SW 1271 (cell line): ENCODE measurements at places on chromosomes 4 and X.

DNA sequence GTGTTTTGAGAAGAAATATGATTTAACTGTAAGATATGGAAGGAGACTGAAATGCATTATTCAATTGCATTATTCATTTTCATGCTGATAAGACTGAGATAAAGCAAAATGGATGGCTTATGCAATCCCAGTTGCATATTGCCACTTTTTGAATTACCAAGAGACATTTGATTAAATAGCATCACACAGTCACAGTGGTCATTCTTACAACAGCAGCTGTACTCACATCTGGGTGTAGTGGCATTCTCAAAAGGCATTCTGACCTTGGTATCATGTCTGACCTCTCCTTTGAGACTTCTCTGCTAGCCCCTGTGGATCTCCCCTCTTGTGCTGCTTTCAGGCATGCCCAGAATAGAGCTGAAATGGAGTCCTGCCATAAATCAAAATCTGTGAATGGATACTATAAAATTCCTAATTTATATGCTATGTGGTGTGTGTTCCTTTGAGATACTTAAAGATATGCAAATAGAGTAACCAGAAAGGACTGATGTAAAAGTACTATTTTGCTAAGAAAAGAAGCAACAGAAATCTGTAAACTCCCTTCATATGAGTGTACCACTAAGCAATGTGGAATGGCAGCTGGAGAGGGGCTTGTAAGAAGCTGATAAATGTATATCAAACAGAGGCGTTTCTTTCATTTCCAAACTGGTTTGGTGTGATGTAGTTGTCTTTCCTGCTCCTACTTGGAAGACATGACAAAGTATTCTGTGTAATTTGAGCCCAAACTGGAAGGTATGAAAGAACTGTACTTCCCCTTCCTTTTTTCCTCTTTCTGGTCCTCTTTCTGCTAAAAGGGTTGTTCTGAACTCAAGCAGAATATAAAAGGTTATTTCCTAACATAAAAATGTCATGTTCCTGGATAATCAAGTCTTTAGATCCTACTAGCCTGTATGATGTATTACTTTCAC, 25.4 kb upstream of the METAP1 start:
- DNase-seq: no peak

DNA sequence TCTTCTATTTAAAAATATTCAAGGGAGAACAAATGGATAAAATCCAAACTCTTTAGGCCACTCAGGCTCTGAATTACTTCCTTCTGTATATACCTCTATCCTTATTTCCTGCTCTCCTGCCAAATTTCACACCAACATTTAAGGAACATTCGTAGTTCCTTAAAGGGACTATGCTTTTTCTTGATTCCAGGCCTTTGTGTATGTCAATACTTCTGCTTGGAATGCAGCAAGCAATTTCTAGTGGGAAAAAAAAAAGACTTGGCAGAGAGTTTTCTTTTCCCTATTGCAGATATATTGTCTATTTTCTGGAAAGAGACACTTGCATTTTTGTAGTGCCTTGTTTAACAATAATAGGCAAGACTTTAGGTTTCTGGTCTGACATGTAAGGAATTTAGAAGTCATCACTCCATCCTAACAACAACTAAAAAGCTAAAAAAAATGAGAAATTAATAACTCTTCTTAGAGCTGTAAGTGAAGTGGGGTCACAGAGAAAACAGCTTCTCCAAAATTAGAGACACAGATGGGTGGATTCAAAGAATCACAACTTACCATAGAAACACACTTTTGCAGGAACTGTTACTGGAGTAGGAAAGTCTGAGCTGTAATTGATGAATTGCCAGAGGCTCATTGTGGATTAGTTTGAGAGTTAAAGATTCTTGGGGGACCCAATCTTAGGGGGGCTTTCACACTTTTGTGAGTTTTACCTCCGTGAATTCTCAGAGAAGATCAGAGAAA, 2.1 kb upstream of the ADH5 start:
- DNase-seq: no peak

DNA sequence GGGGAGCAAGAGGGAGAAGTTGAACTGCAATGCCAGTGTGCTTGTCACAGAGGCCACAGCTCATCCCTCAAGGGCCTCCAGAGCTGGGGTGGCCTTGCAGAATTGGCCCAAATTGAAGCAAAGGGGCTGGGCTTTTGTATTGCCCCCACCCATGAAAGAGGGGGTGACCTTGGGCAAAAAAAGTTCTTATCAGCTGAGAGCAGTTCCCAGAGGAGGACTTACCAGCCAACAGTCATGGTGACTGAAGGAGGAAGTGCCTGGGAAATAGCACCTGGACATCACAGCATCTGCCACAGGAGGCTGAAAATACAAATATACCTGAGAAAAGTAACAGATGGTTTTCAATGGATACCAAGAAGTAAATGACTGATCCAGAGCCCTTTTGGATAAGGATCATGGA, 262.4 kb downstream of the MID1IP1 start:
- DNase-seq: no peak

DNA sequence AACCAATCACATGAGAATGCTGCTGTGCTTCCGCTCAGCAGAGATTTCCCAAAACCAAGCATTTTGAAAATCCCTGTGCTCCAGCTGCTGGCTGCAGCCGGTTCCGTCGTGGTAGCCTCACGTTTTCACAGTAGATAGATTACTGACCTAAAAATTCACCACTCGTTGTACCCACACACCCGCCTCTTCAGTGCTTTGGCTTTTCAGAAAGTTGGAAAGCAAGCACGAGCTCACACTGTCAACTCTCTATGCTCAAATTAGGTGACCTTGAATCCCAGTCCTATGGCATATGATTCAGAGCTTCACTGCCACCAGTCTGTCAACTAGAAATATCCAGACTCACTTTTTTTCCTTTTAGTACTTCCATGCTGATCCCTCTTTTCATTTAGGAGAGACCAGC, 168.9 kb downstream of the DCTD start:
- DNase-seq: no peak

GRCh38 chrX:56618323-56618722, 54.9 kb downstream of the UBQLN2 start:
- no peak for DNase-seq

DNA sequence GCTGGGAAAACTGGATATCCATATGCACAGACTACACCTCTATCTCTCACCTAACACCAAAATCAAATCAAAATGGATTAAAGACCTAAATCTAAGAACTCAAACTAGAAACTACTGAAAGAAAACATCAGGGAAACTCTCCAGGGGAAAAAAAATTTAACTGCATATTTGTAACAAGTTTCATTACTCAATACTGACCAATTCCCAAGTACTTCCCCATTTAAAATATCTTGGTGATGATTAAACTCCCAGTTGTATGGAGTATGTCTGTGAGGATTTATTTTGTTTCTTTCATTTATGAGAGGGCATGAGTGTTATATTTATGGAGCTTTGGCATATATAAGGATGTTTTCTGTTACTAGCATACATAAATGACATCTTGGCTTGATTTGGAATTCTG, 112.3 kb upstream of the IL15 start:
- DNase-seq: no peak

DNA sequence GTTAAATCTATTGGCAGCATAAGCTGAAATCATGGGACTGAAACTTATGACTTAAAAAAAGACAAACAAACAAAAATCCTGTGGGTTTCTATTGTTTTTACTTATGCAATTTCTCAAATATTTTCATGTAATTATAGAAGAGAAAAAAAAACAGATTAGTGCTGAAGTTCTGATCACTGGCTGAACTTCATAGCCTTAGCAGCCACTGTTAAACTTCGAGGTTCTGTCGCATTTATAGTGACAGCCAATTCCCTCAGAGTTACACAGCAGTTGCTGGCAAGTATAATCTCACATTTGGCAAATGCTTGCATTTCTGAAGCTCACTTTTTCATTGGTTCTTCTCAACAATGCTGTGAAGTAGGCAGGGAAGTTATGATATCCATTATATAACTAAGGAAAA, 748.9 kb upstream of the MAGEB2 start:
- DNase-seq: no peak

DNA sequence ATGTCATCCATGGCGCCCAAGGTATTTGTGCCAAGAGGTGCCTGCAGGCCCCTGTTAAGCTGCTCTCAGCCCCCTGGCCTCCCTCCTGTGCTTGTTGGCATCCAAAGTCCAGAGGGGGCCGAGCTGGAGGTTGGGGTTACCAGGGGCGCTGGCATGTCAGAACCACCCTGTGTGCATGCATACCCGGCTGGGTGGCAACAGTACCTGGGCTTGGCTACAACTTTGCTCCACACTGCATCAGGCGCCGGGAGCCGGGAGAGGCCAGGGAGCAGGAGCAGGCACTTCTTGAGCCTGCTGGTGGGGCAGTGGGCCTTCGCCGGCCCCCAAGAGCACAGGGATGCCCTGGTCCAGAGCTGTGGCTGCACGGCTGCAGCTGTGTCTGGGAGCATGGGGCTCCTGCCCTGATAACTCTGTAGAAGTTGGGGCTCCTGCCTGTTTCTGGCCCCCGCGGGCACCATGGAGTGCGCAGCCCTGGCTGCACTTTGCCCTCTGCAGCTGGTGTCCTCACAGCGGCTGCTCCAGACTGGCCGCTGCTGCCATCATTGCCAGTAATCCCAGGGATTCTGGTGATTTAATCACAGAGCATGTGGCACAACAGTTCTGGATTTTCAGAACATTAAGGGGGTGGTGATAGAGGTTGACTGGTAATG, 130.3 kb downstream of the ARHGAP10 start:
- no peak for DNase-seq

DNA sequence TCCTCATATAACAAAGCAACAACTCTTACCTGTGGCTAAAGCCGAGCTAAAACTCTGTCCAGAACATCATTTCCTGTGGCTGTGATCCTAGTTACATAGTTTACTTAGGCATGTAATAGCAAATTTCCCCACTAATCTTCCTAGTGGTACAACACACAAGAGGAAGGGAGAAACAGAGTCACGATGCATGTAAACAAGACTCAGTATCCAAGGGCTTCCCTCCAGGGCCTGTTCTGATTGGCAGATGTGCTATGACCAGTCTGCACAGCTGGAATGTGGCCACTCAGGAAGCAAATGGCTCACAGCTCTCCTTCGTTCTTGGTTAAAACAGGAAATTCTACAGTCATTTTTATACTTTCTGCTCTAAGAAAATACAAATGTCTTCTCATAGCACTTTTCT, 49.2 kb upstream of the PRSS48 start:
- no peak for DNase-seq

DNA sequence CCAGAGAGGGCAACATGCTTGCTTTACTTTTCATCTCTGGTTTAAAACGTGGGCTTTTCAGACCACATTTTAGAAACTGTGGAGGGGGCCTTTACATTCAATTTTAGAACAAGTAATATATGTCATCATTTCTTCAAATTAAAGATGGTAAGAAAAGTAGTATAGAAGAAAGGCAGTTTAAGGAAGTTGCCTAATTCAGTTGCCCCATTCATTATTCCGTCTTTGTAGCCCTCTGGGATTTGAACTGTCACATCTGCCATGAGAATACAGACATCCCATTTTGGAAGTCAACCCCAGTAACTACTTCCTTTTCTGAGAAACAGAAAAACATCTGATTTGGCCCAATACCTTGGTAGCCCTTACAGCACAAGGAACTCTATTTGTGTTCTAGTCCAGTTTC, 61.2 kb downstream of the PASD1 start:
- no peak for DNase-seq

DNA sequence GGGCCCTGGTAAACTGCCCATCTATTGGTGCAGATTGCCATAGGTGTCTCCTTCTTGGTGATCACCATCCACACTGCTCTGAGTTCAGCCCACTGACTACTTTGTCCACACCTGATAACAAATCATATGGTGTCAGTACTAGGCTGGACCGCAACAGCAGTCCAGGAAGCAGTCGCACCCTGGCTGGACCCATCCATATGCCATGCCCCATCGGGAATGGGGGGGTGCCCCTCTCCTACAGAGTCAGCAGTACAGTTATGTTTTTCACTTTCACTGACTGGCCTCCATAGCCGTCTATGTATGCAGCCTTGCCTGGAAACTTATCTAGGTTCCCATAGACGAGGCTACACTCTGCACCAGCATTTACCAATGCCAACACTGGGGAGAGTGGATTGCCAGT, 226.1 kb downstream of the ADGRL3 start:
- no peak for DNase-seq

DNA sequence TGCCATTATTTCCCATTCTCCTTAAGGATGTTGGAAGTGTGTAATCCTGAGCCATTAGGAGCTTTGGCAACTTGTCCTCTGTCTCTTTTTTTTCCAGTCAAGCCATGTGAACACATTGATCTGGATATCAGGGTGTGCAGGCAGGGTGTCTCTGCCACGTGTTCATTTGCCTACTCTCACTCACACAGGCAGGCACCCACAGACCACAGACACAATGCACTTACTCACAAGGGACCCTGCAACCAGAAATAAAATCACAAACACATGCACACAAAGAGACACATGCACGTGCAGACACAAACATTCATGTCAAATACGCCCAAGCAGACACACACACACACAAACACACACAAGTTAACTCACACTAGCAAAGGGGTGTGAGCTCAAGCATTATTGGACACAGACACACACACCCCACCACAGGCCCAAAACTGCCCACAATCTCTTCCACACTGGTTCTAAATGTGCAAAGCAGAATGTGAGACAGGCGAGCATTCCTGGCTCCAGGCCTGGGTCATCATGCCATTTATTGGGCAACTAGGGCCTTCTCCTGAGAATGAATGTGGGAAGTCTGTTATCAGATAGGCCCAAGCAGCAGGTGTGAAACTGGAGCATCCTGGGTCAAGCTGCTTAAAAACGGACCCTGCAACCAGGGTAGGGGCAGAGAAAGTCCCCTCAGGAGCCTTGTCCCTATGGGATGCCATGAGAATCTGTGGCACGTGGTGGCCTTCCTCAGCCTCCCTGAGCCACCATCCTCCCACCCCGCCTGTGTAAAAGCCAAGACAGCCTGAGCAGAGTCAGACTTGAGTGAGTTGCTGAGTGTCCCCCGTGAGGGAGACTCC, 63.4 kb downstream of the NBDY start:
- no peak for DNase-seq

DNA sequence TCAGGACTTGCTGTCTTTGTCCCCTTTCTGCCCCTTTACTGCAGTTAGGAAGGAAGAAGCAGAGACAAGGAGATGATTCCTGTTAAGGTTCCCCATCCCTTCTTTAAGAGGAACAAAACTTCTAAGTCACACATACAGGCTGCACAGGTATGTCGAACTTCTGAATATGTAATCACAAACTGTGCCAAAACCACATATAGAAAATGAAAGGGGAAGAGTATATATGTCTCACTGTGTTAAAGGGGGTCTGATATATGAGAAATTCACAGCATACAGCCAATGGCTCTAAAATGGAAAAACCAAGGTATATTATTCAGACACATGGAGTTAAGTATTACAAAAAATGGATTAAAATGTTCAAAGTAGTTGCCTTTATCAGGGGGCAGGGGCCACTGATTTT, 11.7 kb downstream of the CFAP97 start:
- DNase-seq: no peak

DNA sequence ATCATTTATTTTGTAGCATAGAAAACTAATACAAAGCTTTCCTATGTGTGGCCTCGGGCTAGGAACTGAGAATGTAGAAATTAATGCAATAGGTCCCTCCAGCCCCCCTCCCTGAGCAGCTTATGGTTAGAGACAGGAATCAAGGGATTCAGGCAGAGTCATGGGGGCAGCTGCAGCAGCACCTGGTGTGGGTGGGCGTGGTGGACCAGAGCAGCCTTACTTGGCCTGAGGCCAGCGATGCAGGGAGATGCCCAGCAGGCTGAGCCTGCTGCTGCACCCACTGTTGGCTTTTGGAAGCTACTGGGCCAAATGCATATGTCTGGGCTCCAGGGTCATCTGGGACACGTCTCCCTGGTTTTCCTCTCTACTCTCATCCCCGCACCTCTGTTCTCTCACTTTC, 74.0 kb downstream of the STK32B start:
- no peak for DNase-seq
